Brain (organoid and tissue), 16 donors: ENCODE measurements at places on chromosomes 3 and 15.

- no peak for DNase-seq
Observed at GRCh38 chr15:77607111-77607893, 25.4 kb downstream of the LINGO1 start.

GRCh38 chr3:12968541-12968940 lies 104.7 kb downstream of the IQSEC1 start:
- no peak for DNase-seq

GRCh38 chr3:67875338-67875737 lies 220.9 kb upstream of the SUCLG2 start:
- no peak for DNase-seq

- no peak for DNase-seq
Observed at GRCh38 chr3:163196245-163196644, 1699.6 kb downstream of the OTOL1 start.

DNA sequence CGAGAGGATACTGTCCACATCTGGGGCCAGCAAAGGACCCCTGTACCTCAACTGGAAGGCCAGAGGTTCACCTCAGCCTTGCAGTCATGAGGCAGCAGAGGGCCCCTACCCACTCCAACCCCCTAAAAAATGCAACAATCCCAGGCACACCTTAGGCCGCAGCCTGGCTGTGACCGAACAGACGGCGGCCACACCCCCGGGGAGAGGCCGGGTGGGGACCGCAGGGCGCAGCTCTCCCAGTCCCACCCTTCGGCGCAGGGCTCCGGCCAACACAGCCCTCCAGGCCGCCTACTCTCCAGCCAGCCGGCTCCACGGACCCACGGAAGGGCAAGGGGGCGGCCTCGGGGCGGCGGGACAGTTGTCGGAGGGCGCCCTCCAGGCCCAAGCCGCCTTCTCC lies 457 bp upstream of the DNAJA4 start:
- no peak for DNase-seq

GRCh38 chr3:167950212-167950611 lies 145.5 kb downstream of the GOLIM4 start:
- DNase-seq: no peak

GRCh38 chr15:69543681-69544364 lies 91.2 kb downstream of the RPLP1 start:
- no peak for DNase-seq

- DNase-seq: peak; percentile 81
Observed at GRCh38 chr3:134211797-134212196, 38.9 kb downstream of the RYK start.

GRCh38 chr15:89665449-89666181 lies 10.3 kb upstream of the KIF7 start:
- DNase-seq: peak; percentile 69

DNA sequence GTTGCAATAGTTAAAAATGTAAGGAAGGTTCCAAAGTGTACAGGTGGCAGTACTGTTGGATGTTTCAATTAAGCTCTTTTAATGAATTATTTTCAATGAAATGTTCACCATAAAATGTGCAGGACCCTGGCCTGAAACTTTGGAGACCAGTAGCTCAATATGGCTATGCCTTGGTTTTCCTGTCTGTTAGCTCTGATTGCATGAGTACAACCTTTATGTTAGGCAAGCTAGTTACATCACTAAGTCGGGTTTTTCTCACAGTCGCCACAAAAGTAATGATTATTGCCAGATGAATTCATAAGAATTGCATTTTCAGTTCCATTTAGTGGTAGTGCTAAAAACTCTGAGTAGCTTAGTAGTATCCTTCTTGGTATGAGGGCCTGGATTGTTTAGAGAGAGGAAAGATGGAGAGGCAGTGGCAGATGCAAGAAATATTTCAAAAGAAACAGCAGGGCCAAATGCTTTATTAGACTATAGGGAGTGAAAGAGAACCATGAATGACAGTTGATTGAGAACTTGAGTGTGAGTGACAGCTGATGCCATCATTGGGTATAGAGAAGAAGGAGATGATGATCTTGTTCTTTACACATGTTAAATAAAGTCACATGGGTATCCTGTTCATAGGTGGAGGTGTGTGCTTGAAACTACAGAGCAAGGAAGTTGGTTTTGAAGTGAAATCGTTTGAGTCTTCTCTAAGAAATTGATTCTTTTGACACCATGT lies 109.5 kb downstream of the AKAP13 start:
- no peak for DNase-seq

- DNase-seq: peak; percentile 91
Observed at GRCh38 chr3:15332405-15333098, at the start of gene SH3BP5. TSS of gene SH3BP5 (minus strand) at chr3:15332586. CDS start at chr3:15332408, 178 bp downstream.

DNA sequence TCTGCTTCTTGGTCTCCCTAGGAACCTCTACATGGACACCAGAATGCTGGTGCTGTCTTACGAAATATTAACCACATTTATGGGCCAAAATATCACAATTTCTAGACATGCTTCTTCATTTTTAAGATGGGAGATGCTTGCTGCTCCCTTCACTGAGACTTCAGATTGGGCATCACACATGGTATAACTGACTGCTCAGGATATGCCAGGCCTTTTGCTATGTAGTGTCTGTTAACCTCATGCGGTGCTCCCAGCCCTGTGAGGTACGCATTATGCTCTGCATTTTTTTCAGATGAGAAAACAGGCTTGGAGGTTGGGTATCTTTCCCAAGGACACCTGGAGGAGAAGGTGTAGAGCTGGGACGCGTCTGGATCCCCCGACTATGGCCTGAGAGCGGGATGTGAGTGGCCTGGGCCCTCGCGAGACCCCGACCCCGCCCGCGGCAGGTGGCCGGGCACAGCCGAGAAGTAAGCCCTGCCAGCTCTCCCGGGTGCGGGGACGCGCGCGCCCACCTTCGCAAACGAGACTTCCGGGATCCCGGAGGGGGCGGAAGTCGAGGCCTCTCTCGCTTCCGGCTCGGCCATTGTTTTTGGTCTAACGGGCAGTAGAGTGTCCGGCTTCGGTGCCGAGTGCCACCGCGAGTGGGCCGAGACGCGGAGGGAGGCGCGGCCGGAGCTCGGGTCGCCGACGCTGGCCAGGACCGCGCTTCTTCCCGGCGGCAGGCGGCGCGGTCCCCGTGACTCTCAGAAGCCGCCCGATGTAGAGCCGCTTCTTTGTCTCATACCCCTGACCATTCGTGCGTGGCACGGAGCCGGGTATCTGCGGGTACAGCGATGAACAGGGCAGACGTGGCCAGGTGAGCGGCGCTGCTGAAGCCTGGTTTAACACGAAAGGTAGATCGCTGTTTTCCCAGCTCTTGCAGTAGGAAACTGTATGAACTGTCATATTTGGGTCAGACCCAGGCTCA lies at the start of gene ZKSCAN7:
Gene ZKSCAN7 (plus strand): TSS at position 568 of the 967 bp plus-strand sequence. CDS start 1,855 bp downstream, outside the sequence.
- peak; percentile 76 for DNase-seq

DNA sequence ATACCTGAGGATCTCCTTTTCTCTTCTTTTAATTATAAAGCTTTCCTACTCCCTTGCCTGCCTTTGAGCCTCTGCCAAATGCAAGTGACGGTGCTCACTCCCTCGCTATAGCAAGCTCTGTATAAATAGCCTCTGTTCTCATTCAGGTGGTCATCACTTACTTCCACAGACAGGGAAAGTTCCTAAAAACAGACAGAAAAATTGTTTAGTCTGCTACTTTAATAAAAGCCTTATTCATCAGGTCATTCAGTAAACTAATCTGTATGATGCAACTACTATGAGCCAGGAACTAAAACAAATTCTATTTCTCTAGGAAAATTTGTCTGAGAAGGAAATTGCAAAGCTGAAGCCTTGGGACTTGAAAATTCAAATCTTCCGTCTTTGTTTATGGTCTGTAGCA lies 10.2 kb upstream of the DLG1 start:
- DNase-seq: no peak

- DNase-seq: no peak
Observed at GRCh38 chr3:119173325-119173724, at the start of gene UPK1B. TSS of gene UPK1B (plus strand) at chr3:119173598. CDS start at chr3:119186742, 13,144 bp downstream.

DNA sequence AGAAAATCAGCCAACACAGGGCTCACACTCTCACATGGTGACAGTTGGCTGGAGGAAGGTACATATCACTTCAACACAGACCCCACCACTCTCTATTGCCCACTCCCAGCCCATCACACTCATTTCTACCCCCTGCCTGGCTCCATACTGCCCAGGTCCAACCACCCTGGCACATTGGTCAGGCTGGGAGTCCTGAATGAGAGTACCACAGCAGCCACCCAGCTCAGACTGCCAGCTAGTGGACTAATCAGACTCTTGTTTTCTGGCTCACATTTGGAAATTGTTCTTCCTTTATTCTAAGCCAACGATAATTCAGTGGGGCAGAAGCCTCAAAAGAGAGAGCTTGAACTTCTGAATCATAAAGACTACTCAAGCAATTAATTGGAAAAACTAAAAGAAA lies 20.0 kb downstream of the MRPL46 start:
- DNase-seq: no peak

- no peak for DNase-seq
Observed at GRCh38 chr15:99485153-99485961, 80.4 kb upstream of the MEF2A start.

DNA sequence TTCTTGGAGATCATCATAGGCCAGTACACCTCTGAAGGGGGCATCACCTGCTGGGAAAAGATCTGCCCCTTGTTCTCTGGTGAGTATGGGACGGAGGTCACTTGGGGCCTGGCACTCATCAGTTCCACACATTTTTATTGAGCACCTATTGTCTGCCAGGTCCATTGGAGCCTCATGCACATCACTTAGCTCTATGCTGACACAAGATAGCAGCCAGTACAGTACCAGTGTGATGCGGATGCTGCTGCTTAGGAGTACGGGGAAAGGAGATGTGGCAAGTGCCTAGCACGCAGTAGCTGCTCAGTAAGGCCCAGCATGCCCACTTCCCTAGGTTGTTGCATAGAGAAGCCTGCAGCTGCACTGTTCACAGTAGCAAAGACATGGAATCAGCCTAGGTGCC lies 43.4 kb downstream of the SLC6A6 start:
- DNase-seq: no peak

- DNase-seq: no peak
Observed at GRCh38 chr15:40437752-40438687, 2.7 kb upstream of the BAHD1 start.

GRCh38 chr3:133246773-133247172 lies 153.1 kb upstream of the BFSP2 start:
- DNase-seq: no peak

DNA sequence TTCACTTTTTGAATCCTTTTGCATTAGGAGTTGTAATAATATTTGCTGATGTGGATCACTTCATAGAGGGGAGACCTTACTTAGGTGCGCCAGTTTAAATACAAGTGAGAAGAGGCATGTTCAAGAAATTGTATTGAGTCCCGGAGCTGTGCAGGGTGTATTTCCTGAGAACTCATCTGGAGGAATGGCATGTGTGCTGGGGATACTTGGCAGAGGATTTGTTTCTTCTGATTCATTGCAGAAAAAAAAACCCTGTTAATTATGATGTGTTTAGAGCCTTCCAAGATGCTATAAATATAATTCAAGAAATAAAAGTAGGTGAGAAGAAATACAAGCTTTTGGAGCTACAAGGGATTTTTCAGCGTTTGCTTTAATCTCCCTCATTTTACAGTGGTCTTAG lies 97.6 kb downstream of the TPRG1 start:
- no peak for DNase-seq

DNA sequence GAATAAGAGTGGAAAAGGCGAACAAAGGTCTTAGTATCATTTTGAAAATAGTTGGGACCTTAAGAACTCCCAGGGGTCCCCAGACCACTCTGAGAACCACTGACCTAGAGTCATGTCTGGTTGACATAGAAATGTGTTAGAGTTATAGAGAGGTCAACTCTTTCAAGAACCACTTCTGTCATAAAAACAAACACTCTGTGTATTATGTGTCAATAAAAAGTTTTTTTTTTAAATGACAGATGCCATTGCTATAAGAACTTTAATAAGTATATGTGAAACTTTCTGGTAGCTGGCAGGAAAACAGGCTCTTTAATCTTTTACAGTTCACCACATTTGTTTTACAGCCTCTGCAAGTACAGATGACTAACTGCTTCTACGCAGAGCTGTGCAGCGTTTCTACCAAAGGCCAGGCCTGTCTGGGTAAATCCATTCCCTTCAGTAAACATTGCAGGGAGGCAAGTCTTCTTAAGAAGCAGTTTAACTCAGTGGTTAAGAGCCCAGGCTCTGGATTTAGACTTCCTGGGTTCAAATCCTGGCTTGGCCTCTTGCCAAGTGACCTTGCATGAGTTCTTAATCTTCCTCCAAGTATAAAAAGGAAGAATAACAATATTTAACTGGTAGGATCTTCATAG lies 56.6 kb downstream of the RFTN1 start:
- no peak for DNase-seq

DNA sequence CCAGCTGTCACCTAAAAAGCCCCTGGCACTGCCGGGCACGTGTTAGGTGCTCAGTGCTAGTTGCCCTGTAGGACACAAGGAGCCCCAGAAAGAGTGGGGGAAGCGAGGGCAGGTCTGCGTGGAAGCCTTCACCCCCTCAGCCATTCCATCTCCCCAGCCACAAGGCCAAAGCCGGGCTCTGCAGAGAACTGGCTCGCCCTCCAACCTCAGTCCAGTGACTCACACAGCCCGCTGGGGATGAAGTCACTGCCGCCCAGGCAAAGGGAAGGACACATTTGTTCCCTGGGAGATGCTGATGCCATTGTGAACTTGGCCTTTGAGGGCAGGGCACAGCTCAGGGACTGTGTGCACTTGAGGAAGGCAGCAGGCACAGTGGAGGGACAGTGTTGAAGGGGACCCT lies 48.1 kb downstream of the IQSEC1 start:
- DNase-seq: no peak

- no peak for DNase-seq
Observed at GRCh38 chr15:71055461-71055860, 59.8 kb upstream of the THSD4 start.

DNA sequence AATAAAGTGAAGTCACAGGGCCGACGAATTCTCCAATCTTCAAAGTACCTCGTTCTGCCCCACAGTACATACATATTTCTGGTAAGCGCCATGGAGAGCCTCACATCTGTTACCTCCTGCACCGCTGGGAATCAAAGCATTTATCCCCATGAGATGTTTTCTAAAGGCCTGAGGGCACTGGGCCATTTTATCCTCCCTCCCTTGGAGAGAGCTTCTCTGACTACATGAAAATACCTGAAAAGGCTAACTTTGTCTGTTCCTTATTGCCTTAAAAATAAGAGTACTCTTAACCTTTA lies 148.1 kb downstream of the RORA start:
- no peak for DNase-seq

DNA sequence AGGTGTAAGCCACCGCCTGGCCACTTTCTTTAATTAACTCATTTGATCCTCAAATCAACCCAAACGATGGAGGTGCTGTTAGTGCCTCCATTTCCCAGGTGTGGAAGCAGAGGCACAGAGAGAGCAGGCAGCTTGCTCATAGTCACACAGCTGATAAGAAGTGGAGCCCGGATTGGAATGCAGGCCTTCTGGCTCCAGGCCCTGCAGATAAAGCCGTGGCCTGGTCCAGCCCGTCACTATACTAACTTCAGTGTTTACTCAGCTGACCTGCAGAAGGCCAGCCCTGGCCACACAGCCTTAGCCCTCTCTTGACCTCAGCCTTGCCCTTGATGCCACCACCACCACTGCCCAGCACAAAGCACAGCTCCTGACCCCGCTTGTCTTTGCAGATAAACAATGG lies 116.7 kb downstream of the NUP210 start:
- DNase-seq: no peak

GRCh38 chr3:11282250-11283138 lies 10.3 kb downstream of the ATG7 start:
- peak; percentile 61 for DNase-seq

- no peak for DNase-seq
Observed at GRCh38 chr15:101219441-101219840, 32.4 kb downstream of the CHSY1 start.

GRCh38 chr15:69114331-69114928 lies 46.0 kb upstream of the GLCE start:
- DNase-seq: peak; percentile 48
